ENCODE measurements at places on chromosomes 7 and 10. TPM values are rescaled to one million over a fixed set of nuclear protein-coding genes. Genes with fewer than 3 reads are reported as not detected.

- peak; percentile 51 for DNase-seq
These were observed 38.5 kb downstream of the BNIP3 start for GRCh38 chr10:131943021-131943814.

- DNase-seq: peak; percentile 53
These were observed 34.5 kb upstream of the RHOBTB1 start for GRCh38 chr10:60978287-60979115.

Gene ADAM22
- 0.19 TPM for total RNA-seq

- peak; percentile 77 for DNase-seq
These were observed 155.5 kb downstream of the SVIL start for GRCh38 chr10:29479081-29479925.

DNA sequence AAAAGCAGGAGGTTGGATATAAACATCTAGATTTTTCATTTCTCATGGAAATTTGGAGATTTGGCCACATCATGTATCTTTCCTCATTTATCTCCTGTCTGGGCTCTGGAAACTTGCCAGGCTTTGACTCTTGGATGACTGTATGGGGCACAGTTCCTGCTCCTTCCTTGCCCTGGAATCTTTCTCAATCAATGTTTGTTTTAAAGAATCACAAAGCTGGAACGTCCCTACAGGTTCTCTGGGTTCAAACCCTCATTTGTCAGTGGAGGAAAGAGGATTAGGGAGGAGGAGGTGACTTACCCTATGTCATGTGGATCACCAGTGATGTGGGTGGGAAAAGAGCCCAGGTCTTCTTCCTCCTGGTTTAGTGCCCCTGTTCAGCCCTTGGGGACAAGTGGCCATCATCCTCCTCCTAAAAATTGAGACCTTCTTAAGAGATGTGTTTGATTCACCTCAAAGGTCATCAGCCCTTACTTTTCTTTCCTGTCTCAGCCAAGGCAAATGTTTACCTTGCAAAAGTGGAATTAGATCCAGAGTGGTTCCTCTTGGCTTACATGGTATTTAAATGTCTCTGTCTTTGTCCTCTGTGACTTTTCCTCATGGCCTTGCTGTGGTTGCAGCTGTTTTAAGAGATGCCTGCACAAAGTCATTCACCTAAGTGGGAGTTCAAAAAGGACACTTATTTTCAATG lies 38.8 kb upstream of the PDZD8 start:
- DNase-seq: peak; percentile 56

DNA sequence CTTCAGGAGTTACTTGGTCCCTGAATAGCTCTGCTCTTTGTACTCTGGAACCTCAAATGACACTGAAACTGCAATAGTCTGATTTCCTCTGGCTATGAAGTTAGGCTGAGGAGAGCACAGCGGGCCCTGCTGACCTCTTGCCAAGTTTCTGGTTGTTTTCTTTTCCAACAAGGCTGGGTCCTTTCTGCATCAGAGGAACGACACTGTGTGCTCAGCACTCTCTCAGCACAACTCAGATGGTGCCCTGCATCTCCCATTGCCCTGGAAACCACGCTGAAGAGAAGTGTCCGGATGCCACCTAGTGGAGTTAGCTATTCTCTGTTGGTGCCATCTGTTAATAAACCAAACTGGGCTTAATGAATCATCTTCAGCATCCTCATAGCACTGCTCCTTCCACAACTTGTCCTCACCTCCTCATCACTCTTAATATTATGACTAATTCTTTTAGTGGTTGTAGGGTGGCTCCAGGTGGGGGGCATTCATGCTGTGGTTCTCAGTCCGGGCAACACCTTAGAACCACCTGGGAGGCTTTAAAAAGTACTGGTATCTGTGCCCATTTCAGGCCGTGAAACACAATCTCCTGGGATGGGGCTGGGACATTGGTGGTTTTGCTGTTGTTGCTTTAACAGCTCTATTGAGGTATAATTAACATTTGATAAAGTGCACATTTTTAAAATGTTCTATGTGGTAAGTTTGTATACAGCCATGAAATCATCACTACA lies 8.2 kb upstream of the EFCAB10 start:
- peak; percentile 91 for DNase-seq

Gene FXYD4
- total RNA-seq: not detected

DNA sequence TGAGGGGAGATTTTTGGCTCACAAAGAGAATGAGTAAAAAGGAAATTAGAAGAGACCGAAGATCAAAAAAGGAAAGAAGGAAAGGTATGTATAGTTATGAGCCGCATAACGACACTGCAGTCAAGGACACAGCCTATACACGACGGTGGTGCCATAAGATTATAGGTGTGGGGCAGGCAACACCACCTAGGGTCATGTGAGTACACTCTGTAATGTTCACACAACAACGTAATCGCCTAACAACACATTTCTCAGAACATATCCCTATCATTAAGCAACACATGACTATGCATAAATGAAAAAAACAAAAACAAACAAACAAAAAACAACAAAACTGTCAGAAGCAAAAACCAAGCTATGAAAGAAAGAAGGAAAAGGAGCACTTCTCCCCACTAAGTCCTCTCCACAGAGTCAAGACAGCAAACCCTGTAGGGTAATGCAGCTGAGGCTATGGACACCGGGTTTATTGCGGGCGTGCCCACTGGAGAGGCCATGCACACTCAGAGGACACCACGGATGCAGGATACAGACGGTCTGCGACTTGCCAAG lies 45.1 kb downstream of the PIP4K2A start:
- DNase-seq: no peak

Gene SCART1
- total RNA-seq: 1.0 TPM

DNA sequence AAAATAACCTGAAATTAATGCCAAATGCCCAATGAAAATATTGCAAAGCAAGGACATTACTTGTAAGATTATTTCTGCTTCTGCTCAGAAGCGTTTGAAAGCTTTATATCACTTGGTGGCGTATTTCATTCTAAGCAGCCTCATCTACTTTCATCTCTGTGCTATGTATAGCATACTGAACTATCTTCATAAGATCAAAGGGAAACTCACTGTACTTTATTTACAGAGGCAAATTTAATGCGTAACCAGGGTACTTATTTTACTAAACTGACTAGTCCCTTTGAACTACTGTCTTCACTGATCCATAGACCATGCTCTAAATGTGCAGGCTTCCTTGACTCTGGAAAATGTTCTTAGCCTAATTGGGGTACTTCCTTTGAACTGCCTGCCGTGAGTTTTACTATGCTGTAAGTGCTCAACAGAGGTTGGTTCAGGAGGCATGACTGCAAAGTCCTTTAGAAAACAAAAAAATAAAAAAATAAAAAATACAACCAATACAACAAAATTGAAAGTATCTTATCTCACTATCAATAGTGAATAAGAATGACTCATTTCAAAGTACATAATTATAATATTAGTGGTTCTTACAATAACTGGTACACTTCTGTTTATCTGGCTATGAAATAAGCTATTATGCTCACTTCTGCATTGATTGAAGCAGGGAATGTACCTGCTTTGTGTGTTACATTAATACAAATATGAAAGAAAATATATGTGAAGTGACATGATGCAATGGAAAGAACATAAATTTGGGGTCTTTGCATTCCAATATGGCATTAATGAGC lies 41.0 kb upstream of the TSPAN12 start:
- DNase-seq: no peak

- no peak for DNase-seq
These were observed 172.6 kb downstream of the TPST1 start for GRCh38 chr7:66377714-66378113.
